IPS DF 19.7 (cell line): ENCODE measurements at places on chromosomes 13 and 19.

GRCh38 chr19:1611353-1611752, 6.1 kb upstream of the UQCR11 start:
- DNase-seq: no peak

- no peak for DNase-seq
Measured at GRCh38 chr19:2528675-2529101, 52.8 kb downstream of the GADD45B start.

DNA sequence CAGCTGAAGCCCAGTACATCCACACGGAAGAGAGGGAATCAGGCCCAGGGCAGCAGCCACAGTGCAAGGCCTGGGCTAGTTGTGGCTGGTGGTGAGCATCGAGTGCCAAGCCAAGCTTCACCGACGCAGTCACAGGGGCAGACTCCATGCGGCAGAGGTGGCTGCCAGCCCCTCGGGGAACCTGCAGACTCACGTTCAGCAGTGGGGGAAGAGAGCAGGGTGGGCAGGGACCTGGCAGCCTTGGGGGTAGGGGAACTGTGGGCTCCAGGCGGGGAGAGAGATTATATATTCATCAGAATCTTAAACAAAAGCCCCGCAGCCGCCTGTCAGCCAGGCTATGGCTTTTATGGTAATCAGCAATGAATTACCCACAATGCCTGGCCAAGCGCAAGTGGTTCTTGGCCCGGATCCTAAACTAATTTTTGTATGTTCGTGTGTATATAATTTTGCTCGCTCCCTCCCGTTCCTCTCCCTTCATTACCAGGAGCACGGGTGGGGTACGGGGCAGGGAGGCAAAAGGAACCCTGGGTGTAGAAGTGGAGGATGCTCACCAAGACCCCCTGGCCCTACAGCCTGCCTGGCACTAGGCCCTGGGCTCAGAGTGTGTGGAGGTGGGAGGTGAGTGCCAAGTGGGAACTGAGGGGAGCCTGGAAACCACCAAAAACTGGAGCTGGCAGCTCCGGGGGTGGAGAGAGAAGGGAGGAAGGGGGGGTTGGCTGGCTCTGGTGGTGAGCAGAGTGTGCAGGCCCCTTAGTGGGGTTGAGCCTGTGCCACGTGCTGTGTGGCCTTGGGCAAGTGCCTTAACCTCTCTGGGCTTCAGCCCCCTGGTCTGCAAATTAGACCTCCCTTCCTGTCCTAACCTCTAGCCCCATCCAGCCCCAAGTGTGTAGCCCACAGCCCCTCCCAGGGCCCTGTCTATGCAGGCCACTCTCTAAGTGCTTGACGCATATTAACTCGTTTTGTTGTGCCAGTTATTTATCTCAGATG, 31.9 kb downstream of the PTPRS start:
- no peak for DNase-seq

DNA sequence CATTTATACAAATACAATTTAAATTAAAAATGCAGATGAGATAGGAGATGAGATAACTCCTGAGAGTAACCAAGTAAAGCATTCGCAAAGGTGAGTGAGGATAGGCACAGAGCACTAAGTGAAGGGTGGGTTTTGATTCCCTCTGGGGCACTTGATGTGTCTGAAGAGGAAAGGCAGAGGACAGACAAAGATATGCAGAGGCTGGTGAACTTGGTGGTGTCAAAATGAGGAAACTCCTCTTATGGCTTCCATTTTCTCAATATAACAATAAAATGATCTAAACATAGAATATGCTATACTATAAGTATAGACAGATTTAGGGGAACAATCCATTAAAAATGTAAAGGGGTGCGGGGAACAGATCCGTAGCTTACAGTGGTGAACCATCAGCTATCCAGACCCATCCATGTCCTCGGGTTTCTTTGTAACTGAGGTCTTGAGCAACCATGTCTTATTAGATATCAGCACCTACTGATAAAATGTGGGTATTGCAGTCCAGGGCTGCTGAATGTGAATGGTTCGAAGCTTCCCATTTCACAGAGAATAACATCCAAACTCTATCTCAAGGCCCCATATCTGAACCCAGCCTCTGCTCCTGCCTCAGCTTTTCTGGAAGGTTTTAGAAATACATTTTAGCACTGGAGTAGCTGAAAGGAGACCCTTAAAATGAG, 73.9 kb upstream of the SLC10A2 start:
- DNase-seq: peak; percentile 35

- peak; percentile 70 for DNase-seq
Measured at GRCh38 chr13:21123956-21124355, 52.4 kb downstream of the SKA3 start.

DNA sequence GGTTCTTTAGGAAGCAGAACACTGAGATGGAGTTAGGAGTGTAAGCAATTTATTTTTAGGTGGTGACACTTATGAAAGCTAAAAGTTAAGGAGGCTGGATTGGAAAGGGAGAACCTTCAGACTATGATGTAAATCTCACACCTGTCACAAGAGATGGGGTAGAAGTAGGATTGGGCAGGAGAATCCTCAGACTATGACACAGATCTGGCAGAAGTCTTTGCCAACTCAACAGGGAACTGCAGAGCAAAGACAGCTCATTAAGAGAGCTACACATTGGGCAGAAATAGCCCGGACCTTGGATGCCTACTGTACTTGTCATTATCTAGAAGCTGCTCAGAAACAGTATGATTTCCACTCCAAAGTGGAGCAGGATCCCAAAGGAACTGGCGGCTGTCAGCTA, 134.4 kb downstream of the DNAJC15 start:
- DNase-seq: no peak

GRCh38 chr13:23861310-23861709, 27.9 kb downstream of the MIPEP start:
- DNase-seq: no peak

DNA sequence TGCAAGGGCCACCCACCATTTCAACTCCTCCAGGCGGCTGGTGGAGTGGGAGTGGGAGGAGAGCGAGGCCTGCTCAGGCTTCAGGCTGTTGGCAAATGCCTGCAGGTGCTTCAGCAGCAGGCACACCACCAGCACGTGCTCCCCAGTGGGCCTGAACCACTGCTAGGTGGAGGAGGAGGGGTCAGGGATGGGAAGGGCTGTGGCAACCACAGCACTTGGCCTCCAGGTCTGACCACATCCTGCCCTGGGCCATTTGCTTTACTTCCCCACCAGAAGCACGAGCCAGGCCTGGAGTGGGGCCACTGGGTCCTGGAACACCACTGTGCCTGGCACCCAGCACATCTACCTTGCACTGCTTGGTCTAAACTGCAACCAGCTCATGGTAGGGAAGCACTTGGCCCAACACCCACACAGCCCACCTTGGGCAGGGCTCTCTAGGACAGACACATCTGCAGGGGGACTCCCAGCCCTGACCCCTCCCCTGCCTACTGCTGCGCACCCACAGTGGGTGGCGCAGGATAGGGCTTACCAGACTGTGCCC, 26.2 kb downstream of the TUBA3C start:
- no peak for DNase-seq

DNA sequence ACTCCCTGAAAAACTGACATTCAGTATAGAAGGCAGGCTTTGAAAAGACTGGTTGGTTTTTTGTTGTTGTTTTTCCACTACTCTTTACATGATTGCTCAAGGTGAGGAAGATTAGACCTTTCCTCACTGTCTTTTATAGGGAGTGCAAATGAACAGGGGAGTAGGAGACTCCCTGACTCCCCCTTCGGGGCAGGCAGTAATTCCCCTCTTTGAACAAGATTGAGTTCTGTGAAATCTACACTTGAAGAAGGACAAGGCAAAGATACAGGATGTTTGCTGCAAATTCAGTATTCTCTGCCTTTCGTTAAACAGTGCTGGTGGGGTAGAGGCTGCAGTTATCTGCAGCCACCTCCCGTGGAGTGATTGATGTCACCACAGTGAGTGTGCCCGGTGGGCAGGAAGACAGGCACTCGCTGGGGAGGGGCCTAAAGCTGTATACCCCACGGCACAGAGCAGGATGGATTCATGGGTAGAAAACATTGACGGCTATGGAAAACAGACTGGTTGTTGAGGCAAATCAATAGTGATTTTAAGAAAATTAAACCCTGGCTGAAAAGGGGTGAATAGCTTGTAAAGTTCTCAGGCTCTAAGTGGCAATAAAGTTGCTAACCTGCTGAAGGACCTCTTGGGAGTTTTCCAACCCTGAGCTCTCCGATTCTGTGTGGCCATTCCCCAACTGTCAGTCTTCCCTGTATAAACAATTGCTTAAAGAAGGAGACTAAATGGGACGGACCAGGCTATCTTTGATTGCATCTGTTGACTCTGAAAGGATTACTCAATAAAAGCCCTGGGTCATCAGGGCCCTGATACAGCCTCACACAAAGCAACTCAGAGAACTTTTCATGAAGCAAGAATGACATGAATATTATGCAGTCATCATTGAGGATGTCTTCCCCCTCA, 308.3 kb downstream of the TBC1D4 start:
- DNase-seq: no peak

DNA sequence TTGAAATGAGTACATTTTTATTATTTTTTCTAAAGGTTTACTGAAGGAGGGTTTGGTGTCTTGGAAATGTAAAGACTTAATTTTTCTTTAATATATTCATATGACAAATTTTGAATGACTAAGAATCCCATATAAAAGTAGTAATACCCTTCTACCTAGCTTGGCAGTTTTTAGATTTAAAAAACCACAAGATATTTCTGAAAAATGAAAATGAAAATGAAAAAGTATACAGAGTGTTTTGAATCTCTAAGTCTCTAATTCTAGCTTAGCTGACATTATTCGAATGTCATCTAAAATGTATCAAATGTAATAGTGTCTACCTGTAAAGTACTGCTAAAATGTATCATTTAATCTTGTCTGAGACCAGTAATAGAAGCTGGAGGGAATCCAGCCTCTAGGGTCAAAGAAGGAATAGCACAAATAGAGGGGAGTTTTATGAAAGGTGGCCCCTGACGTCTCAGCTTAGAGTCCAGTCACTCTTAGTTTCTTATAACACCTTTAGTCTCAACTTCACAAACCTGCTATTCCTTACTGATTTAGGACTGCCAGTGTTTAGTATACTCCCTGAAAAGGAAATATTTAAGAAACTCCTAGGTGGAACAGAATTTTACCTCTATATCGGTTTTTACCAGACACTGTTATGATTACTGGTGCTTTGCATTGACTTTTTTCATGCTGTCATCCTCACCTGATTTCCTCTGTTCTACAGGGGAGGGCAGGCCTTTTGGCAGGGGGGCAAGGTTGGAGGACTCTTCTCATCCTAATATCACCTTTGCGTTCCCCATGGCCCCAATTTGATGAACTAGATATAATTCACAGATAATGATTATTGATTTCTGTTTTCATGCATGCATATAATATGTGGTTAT, 16.2 kb upstream of the MIR17HG start:
- DNase-seq: no peak

- DNase-seq: peak; percentile 77
Measured at GRCh38 chr13:51849145-51850101, 4.4 kb upstream of the TMEM272 start.

- DNase-seq: no peak
Measured at GRCh38 chr19:40411125-40411842, 1.9 kb downstream of the PRX start.

DNA sequence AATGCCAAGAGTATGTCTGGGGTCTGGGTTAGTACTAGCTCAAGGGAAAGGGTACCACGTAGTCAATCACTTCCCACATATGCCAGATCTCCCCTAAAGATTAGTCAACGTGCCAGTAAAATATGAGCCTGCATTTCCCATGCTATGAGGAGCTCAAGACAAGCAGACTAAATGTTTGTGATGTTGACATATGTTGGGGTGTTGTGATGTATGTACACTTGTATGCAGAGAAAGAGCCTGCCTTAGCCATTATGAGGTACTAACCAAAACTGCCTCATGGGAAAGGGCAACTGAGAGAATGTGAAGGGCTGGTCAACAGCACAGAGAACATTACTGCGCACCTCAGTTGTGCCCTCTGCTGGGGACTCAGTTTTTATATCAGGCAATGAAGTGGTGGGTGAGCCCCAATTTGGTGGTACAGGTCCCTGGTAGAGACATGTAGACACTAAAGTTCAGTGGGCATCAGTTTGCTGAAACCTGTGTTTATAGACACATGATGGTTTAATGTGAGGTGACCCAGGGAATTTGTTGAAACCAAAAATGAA, 287.0 kb downstream of the DCT start:
- peak; percentile 38 for DNase-seq

DNA sequence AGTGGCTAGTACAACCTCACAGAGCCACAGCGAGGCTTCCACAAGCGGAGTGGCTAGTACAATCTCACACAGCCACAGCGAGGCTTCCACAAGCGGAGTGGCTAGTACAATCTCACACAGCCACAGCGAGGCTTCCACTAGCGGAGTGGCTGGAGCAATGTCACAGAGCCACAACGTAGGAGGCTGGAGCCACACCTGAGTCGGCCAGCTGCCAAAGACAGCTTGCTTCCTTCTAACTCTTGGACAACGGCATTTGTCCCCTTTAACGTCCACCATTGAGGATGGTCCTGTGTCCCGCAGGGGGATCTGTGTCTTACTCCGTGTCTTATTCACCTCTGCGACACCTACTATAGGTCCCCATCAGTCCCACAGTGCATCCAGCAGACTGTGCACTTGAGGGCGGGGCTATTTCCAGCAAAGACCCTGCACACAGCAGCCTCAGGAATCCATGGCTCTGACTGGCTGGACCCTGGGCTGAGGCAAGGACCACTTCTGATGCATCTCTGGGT, 3.7 kb downstream of the ZNF787 start:
- DNase-seq: no peak

DNA sequence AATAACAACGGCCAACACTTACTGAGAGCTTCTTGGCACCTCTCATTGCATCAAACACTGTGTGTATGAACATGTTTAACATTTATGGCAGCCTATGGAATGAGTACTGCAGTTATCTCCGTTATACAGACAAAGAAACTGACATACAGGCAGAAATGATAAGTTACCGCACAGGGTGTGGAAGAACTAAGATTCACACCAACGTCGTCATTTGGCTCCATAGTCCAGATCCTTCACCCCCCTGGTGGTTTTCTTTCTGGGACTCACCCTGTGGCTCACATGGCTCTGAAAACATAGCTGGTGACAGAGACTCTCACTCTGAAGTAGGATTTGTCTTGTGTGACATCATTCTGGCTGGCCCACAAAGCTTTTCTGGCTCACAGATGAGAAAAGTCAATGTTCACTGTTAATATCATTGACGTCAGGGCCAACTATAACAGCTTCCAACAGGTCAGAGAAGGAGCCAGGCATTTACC, 230.1 kb downstream of the DLEU7 start:
- no peak for DNase-seq

GRCh38 chr19:17754634-17755442, 3.6 kb downstream of the FCHO1 start:
- no peak for DNase-seq
